ENCODE measurements at places on chromosomes 11 and 22.

GRCh38 chr11:57977709-57978108, 46.0 kb upstream of the OR9Q1 start:
- no peak for DNase-seq

- no peak for DNase-seq
These were observed 26.0 kb downstream of the CACNA1I start for GRCh38 chr22:39596601-39597000.

GRCh38 chr22:40463017-40463631, 92.7 kb downstream of the SGSM3 start:
- DNase-seq = no peak

GRCh38 chr11:16049611-16050010, 306.7 kb downstream of the SOX6 start:
- DNase-seq = no peak

- no peak for DNase-seq
These were observed 54.1 kb downstream of the MCAM start for GRCh38 chr11:119262668-119263351.
